Renal pelvis (tissue), 12 donors: ENCODE measurements at places on chromosomes 6 and 20. TPM values are rescaled to one million over a fixed set of nuclear protein-coding genes. Genes with fewer than 3 reads are reported as not detected.

The TUBB2A gene
- 54.5 TPM for polyA plus RNA-seq

GRCh38 chr6:161369339-161369738 is 95.5 kb upstream of the AGPAT4 start:
- peak; percentile 22 for DNase-seq

DNA sequence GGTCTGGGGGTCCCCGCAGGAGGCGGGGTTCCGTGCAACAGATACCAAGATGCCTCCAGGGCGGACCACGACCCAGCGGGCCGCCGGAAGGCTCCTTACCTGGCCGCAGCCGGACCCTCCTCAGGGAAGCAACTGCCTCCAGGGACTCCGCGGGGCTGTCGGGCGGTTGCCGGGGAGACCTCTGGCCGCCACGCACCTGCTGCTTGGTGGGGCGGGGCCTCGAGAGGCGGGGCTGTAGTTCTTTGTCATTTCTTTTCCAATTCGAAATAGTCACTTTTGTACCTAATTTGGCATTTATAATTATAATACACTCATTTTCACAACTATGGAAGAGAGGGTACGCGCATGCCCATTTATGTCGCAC is 647 bp downstream of the AK9 start:
- peak; percentile 50 for DNase-seq

- no peak for DNase-seq
Observed at GRCh38 chr6:109002051-109002697, 92.5 kb downstream of the SESN1 start.

DNA sequence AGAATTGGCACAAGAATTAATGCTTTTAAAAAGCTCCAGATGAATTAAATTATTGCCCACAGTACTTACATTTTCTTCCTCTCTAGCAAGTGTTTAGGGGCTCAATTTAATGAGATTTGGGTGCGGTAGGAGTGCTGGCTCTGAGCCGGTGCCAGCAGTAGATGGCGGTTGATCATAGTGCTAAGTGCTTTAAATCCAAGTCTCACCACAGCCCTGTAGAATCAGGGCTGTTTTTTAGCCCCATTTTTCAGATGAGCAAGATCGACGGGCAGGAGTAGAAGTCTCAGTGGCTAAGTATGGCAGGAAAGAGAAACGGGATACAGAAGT is 136.9 kb upstream of the SALL4 start:
- DNase-seq = no peak

DNA sequence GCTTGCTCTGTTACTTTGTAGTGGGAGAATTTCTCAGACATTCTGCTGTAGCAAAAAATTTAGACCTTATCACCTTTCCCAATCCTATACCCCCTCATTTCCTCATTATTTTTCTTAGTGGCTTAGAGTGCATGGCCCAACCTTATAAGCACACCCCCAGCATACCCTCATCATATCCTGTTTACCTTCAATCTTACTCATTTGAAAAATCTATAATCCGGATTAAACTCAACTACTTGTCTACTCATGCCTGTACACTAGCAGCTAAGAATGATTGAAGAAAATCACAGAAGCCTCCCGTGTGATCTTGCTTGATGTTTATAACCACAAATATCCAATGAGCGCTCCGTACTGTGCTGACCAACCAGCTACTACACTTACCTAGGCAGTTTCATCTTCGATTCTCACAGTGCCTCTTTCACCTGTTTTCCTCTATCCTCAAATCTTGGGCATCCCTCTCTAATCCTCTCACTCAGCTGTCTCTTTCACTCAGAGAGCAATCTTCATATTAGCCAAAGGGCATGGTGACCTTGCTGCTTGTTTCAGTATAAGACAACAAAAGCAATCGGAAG is 36.6 kb downstream of the AIG1 start:
- DNase-seq = no peak

GRCh38 chr6:150891888-150892485 is 26.5 kb downstream of the MTHFD1L start:
- peak; percentile 85 for DNase-seq

DNA sequence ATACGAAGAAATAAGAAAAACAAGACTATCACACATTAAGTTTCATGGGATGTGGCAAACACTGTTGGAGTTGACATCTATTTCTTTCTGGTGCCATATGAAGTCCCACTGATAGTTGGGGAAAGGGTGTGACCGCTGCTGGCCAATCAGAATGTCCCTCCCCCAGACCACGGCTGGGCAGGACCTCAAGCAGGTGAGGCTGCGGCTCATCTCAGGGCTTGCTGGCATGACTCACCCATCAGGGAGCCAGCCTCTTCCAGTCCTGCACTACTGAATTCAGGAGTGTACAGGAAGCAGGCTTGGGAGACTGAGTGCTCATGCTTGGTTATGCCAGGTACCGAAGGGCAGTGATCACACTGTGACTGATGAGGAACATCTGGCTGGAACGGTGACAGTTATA is 18.9 kb downstream of the PREP start:
- DNase-seq = no peak

DNA sequence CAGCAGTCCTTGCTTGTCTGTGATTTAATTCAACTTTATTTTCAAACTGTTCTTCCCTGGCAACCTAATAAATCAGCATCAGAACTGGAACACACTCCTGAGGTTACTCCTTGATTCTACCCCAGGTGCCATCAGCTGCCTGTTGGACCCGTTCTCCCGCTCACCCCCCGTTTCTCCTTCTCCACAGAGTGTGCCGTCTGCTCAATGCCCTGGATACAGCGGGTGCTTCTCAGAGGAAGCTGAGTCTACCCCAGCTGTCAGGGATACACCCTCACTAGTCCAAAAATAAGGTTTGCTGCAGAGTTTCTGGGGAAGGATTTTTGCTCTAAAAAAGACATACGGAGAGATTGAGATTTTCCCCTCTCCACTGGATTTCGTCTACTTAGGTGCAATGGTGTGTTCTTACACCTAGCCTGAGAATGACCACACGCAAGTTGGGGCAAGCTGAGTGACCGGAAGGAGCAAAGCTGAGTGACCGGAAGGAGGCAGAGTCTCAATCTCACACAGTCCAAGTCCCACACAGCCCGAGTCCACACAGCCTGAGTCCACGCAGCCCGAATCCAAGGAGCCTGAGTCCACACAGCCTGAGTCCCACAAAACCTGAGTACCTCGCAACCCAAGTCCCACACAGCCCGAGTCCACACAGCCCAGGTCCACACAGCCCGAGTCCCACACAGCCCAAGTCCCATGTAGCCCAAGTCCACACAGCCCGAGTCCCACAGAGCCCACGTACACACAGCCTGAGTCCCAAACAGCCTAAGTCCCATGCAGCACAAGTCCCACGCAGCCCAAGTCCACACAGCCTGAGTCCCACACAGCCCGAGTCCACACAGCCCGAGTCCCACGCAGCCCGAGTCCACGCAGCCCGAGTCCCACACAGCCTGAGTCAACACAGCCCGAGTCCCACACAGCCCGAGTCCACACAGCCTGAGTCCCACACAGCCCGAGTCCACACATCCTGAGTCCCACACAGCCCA is 58.6 kb upstream of the DACT2 start:
- DNase-seq = no peak

DNA sequence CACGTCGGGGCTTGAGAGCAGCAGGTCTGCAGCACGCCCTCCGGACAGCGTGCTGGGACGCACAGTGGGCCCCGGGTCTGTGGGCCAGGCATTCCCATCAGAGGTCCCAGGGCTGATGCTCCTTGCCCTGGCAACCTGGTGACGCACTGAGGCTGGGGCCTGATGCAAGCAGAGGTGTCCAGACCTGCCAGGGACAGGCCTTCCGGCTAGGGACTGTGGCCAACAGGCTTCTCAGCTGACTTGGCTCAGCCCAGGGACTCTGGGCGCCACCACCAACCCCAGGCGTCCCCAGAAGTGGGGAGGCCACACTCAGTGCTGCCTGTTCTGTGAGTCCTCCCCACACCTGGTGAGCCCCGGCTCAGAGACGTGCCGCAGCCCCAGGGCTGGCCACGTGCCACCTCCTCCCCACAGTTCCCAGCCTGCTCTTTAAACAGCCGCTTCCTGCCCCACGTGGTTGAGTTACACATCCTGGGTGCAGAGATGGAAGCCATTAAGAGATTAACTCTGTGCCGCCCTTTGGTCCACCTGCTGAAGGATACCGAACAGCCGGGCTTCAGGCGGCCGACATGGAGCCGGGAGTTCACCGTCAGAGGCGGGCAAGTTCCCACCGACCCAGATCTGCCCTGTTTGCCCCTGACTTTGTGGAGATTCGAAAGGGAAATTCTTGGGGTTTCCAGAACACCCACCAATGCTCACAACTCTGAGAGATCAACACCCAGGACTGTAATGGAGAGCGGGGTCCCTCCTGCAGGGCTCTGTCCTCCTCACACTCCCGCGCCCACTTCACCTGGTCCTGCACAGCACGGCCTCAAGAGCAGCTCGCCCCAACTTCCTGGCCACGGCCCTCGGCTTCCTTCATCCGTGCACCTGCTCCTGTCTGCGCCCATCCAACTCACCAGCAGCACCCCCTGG is 37.6 kb upstream of the ZBP1 start:
- DNase-seq = no peak

DNA sequence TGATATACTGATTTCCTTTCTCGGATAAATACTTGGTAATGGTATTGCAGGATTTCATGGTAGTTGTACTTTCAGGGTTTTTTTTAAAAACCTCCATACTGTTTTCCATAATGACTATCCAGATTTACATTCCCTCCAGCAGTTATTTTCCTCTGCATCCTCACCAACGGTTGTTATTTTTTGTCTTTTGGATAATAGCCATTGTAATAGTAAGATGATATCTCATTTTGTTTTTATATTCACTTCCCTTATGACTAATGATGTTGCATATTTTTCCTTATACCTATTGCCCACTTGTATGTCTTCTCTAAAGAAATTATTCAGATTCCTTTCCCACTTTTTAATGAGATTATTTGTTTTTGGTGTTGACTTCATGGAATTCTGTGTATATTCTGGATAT is 231.0 kb downstream of the MEI4 start:
- DNase-seq = no peak

DNA sequence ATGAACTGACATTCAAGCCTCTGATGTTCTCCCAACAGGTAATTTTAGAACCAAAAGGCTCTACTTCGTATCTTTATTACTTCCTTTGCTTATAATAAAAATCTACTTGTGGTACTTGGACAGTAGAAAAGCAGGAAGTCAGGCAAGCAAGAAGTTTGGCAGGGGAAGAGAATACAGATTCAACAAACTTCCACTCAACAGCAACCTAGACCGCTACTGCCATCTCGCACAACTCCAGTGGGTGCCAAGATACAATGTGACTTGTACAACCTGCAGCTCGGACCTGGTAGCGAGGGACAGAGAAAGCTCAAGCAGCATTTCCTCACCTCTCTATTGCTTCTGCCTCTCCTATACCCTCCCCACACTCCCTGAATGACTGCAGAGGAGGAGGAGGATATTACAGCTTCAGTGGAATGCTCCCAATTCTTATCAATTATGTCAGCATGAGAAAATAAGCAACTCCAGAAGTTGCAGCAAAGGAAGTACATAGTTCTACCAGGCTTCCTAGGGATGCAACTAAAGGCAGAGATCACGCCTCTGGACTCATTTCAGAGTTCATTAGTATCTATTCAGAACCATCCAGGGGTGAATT is 76.5 kb downstream of the MBOAT1 start:
- no peak for DNase-seq
